Ovary (tissue), 10 donors: ENCODE measurements at places on chromosomes 5 and 9. TPM values are rescaled to one million over a fixed set of nuclear protein-coding genes. Genes with fewer than 3 reads are reported as not detected.

The PRRX2 gene
- 0.77 TPM for polyA plus RNA-seq

DNA sequence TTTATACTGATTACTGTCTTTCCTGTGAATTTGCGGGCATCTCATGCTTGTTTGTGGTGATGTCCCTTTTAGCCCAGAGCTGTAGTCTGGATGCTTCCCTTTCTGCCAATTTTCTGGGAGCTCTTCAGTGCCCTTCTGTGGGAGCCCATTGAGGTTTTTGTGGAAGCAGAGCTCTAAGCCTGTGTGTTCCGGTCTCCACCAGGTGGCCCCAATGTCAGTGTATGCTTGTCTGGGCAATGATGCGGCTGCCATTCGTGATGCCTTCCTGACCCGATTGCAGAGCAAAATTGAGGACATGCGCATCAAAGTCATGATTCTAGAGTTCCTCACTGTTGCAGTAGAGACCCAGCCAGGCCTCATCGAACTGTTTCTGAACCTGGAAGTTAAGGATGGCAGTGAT is 35.1 kb downstream of the SH3GLB2 start:
- DNase-seq = no peak

- DNase-seq = no peak
These were observed 49.2 kb downstream of the SIL1 start for GRCh38 chr5:139148986-139149385.

GRCh38 chr9:93660352-93661046 is 84.1 kb downstream of the PHF2 start:
- peak; percentile 6 for DNase-seq

DNA sequence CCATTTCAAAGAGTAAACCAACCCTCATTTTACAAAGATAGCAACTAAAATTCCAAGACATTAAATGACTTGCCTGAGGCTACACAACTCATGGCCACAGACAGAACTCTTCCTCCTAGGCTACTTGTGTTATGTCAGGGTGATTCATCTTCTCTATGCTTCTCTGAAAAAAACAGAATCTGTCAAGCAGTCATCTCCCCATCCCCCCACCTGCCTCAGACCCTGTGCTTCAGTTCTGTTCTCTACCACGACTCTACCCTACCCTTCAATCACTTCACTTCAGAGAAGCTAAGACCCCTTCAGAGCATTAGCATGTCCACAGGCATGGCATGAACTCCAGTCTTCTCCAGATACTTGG is 277.7 kb upstream of the PTGER4 start:
- DNase-seq = no peak

DNA sequence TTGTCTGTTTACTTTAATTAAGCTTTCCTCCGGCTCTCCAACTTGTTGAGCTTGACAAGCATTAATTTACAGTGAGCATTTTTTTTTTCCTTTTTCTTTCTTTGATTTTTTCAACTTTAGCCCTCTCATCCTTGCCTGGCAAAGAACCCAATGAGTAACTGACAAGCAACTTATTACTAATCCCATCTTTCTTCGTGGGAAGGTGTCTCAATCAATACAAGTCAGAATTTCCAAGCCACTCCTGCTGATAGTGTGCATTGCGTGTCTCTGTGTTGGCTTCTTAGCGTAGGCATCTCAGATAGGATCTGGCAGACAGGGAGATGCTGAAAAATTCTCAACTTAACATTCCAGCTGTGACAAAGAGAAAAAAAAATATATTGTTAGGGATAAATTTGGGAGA is 527.7 kb upstream of the WWC1 start:
- no peak for DNase-seq

GRCh38 chr9:116282597-116282996 is 129.0 kb downstream of the PAPPA start:
- no peak for DNase-seq

The LHFPL2 gene
- polyA plus RNA-seq = 41.5 TPM

The PCDHGA4 gene
- 1.2 TPM for polyA plus RNA-seq

DNA sequence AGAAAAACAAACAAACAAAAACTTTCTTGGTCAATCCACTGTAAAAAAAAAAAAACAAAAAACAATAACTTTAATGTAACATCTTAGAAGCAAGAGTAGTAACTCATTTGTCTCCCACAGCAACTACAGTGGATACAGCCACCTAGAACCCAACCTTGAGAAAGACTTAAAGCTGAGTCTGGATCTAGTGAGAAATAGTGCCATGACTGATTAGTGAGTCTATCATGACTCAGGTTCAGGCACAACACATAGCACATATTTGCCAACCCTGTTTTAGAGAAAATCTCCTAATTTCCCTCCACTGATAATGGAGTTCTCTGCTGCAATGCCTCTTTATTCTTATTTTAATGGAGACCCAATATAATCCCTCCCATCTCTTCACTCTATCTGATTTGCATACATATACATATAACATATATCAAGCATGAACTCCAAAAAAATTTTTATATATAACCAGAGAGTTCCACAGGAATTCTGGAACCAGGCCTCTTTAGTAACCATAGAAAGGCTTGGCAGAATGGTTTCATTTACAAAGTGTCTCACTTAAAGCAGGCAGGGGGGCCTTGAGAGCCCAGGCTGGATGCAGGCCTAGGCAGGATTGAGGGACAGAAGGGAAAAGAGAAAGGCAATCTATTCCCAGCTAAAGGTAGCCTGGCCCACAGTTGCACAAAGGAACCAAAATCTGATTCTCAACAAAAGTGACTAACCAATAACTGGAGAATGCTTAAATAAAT is 11.9 kb upstream of the NR4A3 start:
- DNase-seq = no peak

DNA sequence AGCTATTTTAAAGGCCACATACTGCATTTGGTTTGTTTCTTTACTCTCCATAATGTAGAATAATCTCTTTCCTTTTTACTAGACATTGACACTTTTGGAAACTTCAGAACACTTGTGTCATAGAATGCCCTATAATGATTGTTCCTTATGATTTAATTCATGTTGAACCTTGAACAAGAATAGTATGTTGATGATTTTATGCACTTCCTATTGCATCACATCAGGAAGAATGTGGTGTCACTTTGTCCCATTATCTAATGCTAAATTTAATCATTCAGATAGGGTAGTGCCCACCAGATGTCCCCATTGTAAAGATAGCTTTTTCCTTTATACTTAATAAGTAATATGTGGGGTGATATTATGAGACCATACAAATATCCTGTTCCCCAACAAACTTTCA is 19.4 kb upstream of the DEPDC1B start:
- DNase-seq = no peak

The GPX8 gene
- 58.8 TPM for polyA plus RNA-seq

The FRRS1L gene
- 17.5 TPM for polyA plus RNA-seq

DNA sequence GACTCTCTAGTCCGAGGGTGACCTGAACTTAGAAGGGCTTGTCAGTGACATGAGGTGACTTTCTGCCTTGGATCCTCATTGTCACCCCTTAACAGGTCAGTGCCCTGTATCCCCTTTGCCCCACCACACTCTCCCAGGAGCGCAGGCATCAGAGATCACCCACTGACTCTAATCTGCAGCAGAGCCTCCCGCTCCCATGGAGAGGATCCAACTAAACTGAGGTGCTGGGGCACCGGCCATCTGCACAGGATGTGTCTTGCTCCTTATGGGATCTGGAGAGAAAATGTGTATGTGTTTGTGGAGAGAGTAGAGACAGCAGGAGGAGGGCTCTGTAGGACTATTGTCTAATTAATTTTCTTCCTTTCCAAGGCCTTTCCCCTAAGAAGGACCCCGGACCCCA is 213.7 kb downstream of the ROR2 start:
- no peak for DNase-seq

DNA sequence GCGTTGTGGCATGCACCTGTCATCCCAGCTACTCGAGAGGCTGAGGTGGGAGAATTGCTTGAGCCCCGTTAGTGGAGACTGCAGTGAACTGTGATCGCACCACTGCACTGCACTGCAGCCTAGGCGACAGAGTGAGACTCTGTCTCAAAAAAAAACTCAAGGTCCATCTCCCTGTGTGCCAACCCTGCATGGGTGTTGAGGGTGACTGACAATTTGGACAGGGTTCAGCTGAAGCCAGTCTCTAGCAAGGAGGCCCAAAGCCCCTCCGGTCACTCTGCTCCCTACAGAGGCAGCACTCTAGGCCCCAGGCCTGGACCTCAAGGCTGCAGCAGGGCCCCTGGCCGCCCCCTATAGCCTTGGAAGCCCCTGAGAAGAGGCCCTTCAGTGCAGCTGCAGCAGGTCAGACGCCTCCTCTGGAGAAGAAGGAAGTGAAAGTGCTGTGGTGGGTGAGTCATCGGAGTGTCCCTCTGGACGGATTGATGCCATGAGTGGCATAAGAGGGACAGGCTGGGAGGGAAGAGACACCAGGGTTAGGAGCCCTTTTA is 39.2 kb upstream of the NEK6 start:
- DNase-seq = no peak

The IL3 gene
- not detected for polyA plus RNA-seq

The CAMLG gene
- polyA plus RNA-seq = 84.6 TPM

The CDKN2B gene
- polyA plus RNA-seq = 5.7 TPM

GRCh38 chr5:150114102-150114641 is 27.8 kb upstream of the CSF1R start:
- DNase-seq = peak; percentile 25

- no peak for DNase-seq
These were observed 52.6 kb upstream of the CXCL14 start for GRCh38 chr5:135631391-135631790.

- no peak for DNase-seq
These were observed 57.3 kb upstream of the HSPB3 start for GRCh38 chr5:54398191-54398590.

The BHMT gene
- 0.07 TPM for polyA plus RNA-seq

GRCh38 chr5:118052503-118052902 is 935.8 kb downstream of the DTWD2 start:
- DNase-seq = no peak

DNA sequence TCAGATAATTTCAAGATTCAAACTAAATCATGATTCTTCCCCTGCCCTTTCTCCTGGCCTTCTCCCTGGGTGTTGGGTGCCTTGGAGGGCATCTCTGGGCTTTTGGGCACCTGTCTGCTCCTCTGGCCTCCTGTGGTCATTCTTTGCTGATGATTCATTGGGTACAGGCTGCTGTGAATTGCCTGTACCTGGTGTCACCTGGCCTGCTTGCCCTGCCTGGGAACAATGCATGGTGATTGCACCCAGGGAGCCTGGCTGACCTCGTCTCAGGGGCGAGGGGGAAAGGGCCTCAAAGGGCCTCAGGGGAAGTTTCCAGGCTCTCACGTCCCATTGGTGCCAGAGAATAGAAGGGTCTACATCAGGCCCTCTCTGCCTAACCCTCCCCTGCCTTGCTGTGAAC is 20.1 kb upstream of the CKMT2 start:
- DNase-seq = no peak

GRCh38 chr5:133996683-133997252 is 8.0 kb downstream of the VDAC1 start:
- DNase-seq = no peak

GRCh38 chr5:142572006-142572405 is 113.9 kb downstream of the FGF1 start:
- DNase-seq = no peak

GRCh38 chr9:129514891-129515290 is 106.0 kb downstream of the C9orf50 start:
- no peak for DNase-seq

DNA sequence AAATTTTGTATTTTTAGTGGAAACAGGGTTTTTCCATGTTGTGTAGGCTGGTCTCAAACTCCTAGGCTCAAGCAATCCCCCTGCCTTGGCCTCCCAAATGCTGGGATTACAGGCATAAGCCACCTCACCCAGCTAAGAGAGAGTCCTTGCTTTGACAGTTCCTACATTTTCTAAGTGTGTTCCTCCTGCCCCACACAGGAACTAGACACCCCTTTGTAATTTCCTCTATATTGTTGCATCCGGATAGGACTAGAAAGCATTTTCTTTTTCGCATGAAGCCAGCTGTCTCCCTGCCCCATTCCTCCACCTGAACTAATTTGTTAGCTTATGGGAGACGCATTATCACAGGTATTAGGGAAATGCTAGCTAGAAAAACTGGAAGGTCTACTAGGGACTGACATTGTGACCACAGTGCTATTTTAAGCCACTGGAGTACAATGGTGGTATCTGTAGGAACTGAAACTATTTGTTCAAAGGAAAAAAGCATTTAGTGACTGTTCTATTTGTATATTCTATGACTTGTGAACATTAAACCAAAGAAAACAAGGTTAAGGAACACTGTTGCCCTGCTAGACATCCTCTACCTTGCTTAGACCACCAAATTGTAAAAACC is 214.1 kb downstream of the SMARCA2 start:
- DNase-seq = no peak

The SLC36A3 gene
- not detected for polyA plus RNA-seq

DNA sequence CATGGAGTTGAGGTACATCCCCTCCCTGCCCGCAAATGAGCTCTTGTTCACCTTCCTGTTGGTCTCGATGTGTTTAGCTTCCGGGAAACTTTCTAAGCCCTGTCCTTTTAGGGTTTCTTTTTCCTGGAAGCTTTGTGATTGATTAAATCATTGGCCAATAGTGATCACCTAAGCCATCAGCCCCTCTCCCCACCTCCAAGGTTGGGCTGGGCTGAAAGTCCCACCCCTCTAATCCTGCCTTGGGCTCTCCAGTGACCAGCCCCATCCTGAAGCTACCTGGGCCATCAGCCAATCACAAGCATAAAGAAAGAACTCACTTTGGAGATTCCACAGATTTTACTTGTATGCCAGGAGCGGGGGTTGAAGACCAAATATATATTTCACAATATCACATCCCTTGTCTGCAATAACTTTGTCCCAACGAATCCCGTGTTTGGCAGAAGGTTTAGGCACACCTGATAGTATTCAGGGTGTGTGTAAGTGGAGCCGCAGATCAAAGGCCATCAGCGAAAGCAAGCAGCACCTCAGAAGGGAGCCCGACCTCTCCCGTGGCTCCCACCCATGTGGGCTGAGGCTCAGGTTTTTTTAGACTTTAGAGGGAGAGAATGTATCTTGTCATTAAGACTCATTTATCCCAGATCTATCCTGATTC is 20.4 kb downstream of the ROPN1L start:
- DNase-seq = no peak

DNA sequence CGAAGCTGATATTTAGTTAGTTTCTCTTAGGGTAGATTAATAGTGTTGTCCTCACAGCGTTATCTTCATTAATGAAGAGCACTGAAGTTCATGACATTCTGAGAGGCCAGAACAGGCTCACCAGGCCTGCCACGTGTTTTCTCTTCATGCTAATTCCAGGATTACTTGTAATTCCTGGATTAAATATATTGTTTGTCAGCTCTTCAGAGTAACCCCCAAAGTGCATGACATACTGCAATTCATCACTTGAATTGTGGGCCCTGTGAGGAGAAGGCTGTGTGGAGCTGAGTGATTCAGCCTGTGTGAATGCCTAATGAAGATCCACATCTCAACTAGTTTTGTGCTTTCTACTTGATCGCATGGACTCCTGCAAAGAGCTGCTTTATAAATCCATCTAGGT is 401.0 kb upstream of the ADAMTSL1 start:
- no peak for DNase-seq

DNA sequence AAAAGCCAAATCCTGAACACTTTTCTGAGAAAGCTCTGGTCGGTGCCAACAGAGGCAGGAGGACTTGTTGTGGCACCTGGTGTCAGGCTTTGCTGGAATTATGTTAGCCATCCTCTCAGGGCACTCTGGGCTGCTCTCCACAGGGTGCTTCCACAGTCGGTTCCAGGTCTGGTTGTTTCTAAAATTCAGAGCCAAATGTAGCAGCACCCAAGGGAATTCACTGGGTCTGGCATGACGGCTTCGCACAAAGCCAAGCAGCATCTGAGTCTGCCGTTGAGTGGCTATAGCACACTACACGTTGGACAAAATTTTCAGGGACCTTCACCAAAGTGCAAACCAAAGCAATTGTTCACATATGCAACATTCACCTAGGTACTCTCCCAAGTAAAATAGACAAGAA is 110.2 kb downstream of the PJA2 start:
- no peak for DNase-seq

- DNase-seq = no peak
These were observed at the start of gene GRM6 for GRCh38 chr5:178994580-178995340. Gene GRM6, minus strand, starts transcription at chr5:178995320. Its CDS starts 376 bp downstream, at chr5:178994944.
